ENCODE measurements at places on chromosomes 5 and 9.

- peak; percentile 43 for DNase-seq
Observed at GRCh38 chr9:131709771-131710431, 30.0 kb downstream of the RAPGEF1 start.

DNA sequence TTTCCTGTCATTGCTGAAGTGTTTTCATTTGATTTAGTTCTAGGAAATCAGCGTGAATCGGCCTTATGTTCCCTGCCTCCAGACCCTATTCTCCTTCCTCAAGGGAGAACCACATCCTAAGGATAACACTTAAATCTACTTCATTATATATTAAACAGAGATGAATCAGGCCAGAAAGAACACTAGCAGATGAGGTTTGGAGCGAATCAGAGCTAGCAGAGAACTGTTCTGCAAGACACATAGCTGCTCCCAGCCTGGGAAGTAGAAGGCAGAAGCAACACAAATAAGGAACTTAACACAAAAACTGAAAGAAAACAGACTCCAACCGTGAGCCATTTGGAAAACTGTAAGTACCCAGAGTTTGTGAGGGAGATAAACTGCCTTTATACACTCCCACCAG lies 718.2 kb downstream of the SEMA5A start:
- no peak for DNase-seq

- no peak for DNase-seq
Observed at GRCh38 chr9:23638011-23638410, 188.0 kb downstream of the ELAVL2 start.

- no peak for DNase-seq
Observed at GRCh38 chr9:112852741-112853504, 37.8 kb downstream of the SLC46A2 start.

- DNase-seq = no peak
Observed at GRCh38 chr5:67827541-67827940, 388.0 kb upstream of the PIK3R1 start.

- no peak for DNase-seq
Observed at GRCh38 chr5:180007582-180007981, 64.0 kb downstream of the RNF130 start.

DNA sequence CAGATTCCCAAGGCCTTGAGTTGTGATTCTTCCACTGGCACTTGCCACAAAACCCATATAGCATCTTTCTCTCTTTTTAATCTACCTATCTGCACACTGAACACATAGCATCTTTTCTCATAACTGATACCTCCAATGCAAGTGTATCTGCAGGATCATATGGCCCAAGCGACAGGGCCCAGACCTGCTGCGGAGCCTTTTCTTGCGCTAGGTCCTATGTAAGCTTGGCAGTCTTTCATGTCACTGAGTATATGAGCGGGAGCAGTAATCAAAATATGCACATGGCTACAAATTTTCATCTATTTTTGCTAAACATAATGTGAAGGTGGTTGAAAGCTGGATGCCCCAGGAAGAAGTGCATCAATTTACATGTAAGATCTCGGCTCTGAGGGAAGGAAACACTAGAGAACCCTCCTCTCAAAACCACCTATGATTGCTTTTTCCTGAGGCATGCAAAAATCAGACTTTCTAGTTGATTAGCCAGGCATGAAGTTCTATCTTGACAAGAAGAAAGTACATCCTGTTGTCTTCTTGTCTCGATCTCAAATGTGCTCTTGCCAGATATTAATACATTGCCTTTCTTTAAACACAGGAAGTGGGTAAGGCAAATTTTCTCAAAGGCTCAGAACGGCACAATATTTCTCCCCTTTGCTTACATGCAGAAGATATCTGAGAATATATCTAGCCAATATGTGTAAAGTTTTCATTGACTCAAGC lies 26.9 kb upstream of the CEMIP2 start:
- DNase-seq = peak; percentile 10

DNA sequence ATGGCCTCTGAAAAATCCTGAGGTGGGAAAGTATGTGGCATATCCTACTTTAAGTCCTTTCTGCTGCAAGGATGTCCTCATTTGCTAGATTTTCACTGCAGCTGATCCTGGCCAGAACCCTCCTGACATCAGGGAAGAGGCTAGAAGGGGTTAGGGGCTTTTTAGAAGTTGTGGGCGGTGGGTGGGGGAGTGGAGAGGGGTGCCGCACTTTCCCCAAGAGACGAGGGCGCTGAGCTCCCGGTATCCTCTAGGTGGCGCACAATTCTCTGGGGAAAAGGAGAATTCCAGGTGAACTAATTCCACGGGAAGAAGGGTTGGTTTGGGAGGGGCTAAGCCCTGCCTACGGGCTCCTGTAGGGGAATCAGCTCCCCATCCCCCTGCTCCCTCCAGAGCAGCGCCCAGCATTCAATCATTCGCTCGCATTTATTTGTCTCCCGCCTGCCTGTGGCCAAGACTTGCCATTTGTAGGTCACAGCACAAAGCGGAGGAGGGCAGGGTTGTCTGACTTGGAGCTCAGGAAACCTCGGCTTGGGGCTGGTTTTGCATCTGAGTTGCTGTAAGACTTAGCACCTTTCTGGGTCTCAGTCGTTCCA lies 42.9 kb upstream of the HAND1 start:
- peak; percentile 43 for DNase-seq

- peak; percentile 65 for DNase-seq
Observed at GRCh38 chr9:126499005-126499910, 114.5 kb upstream of the LMX1B start.

- DNase-seq = no peak
Observed at GRCh38 chr9:106179191-106179590, 484.9 kb downstream of the TMEM38B start.

DNA sequence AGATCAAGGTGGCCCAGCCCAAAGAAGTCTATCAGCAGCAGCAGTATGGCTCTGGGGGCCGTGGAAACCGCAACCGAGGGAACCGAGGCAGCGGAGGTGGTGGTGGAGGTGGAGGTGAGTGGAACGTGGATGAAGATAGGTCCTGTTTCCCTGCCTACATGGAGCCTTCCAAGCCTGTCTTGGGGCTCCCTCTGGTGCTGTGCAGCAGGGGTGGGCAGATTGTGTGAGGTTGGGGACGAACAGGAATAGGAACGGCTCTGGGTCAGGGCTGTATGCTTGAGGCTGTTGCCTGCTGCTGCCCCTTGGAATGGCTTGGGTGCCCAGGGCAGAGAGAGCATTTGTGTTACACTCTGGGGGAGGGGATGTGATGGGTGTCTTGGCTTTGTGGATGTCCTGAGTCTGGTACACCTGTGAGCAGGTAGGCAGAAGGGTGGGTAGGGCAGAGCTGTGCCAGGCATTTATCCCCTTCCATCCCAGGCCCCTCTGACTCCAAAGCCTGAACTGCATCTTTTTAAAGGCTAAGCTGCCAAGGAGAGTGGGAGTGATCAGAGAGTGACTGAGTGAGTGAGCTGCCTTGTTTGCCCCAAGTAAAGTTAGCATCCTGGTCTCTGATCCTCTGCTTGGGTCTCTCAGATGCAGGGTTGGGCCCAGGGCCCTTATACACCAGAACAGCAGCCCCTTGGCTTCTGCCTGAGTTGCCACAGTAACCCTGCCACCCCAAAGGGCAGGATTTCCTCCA lies 5.2 kb downstream of the HNRNPAB start:
- no peak for DNase-seq

- no peak for DNase-seq
Observed at GRCh38 chr9:69190086-69190862, 16.2 kb downstream of the TJP2 start.

DNA sequence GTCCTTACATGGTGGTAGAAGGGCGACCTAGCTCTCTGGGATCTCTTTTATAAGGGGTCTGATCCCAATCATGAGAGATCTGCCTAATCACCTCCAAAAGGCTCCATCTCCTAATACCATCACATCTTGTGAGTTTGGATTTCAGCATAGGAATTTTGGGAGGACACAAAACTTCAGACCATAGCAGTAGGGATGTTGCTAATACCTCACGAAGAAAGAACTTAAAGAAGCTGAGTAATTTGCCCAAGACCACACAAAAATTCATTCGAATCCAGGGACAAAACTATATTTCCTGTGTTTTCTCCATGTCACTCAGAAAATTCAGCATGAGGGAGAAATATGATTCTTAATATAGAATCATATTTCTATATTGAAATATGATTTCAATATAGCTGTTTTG lies 32.7 kb downstream of the MTAP start:
- DNase-seq = no peak

Data from GM12892 (cell line).